Activated naive CD8-positive, alpha-beta T cell treated with anti-CD3 and anti-CD28 coated beads for 36 hours (primary cell): ENCODE measurements at places on chromosomes 7 and 10. TPM values are rescaled to one million over a fixed set of nuclear protein-coding genes. Genes with fewer than 3 reads are reported as not detected.

Gene SPDYE3
- not detected for total RNA-seq

Gene DNAJC12
- total RNA-seq = 46.7 TPM

Gene ITPRID1
- not detected for total RNA-seq

Gene LMOD2
- total RNA-seq = not detected

Gene LLCFC1
- not detected for total RNA-seq

Gene TWIST1
- not detected for total RNA-seq

Gene FAM221A
- 4.6 TPM for total RNA-seq

Gene SLC16A9
- total RNA-seq = 1.9 TPM
